ENCODE measurements at places on chromosomes 1 and 21. TPM values are rescaled to one million over a fixed set of nuclear protein-coding genes. Genes with fewer than 3 reads are reported as not detected.

The THEMIS2 gene
- total RNA-seq = 23.4 TPM

GRCh38 chr1:218397752-218398339, 52.7 kb downstream of the TGFB2 start:
- DNase-seq = no peak

GRCh38 chr1:164560121-164560541, 1.1 kb downstream of the PBX1 start:
- no peak for DNase-seq

GRCh38 chr1:23422241-23422877, 2.2 kb downstream of the TCEA3 start:
- peak; percentile 81 for DNase-seq

GRCh38 chr1:29581256-29581655, 344.9 kb downstream of the PTPRU start:
- no peak for DNase-seq

The OR2L3 gene
- total RNA-seq = not detected

DNA sequence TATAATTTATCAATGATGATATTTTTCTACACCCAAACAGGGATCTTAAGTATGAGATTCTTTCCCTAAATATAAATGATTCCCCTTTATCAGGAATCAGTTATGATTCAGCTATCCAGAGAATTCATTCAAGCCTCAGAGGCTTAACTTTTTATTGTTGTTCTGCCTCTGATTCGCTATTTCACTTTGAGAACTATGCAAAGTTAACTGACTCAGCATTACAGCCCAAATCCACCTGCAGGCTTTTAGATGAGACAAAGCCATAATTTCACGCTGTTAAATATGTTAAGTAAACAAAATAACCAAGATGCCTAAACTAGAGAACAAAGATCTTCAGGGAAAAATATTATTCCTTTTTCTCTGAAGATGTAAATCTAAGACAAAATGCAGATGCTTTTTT, 8.5 kb downstream of the SCYL3 start:
- DNase-seq = no peak

The ZFYVE9 gene
- 0.35 TPM for total RNA-seq

DNA sequence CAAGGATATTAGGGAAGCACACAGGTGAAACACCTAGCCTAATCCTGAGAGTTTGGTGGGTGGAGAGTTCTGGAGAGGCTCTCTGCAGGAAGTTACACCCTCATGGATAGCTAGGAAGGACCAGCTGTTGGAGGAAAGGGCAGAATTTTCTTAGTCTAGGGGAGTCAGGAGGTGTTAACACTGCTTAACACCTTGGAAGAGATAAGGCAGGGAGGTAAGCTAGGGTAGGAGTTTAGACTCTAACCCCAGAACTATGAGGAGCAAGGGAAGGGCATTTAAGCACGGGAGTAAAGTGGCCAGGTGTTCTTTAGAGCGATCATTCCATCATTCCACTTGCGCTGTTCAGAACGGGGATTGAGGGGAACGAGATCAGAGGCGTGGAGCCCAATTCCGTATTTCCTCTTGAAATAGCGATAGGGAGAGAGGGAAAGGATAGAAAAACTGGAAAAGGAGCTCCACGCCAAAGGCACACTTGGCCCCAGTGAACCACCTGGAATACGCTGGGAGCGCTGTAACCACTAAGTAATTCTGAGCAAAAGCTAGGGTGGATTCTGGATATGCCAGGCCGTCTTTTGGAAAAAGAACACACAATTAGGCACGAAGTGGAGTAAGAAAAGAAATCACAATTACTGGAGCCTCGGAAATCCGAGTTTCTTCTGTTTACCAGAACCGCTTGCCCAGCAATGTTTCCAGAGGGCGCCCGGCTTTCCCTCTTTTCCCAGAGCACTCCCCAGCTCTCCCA, 1.5 kb upstream of the GPR137B start:
- DNase-seq = no peak

The ADCY10 gene
- 0.32 TPM for total RNA-seq

DNA sequence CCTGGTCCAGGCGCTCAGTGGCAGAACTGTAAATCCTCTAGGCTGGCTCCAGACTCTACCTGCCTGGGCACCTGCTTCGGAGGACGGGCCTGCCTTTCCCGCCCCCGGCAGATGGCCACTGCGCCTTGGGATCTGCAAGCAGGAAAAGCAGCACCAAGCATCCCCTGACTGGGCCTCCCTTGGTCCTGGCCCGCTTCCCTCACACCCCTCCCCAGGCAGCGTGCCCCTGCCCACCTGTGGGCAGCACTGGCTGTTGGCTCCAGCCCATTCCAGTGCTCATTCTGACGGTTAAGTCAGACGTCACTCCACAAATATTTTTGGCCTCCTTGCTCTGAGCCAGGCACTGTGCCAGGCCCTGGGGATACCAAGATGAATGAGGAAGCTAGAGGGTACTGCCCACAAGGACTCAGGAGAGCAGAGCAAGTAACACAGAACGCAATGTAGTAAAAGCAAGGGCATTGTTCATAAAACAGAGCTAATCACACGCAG, 22.0 kb upstream of the BLACAT1 start:
- no peak for DNase-seq

GRCh38 chr1:23768733-23769132, 9.5 kb upstream of the PITHD1 start:
- DNase-seq = no peak

- DNase-seq = no peak
Measured at GRCh38 chr1:59967141-59967697, 40.6 kb upstream of the CYP2J2 start.

- no peak for DNase-seq
Measured at GRCh38 chr21:42542196-42542595, 28.5 kb downstream of the SLC37A1 start.

DNA sequence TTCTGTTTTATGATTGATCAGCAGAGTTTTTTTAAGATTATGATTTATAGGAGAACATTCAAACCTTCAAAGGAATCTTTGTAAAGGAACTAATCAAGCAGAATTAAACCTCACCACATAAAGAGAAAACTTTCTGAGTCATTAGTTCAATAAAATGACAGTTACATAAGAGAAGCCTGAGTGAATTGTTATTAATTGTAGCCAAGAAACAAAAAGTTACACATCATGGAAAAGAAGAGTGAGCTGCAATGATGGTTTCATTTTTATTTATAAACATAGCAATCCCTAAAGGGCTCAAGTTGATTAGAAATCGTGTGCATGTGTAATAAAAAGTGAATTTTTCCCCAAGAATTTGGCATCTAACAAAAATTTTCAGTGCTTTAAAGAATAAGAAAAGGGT, 731.4 kb downstream of the LTN1 start:
- DNase-seq = no peak

The CHD5 gene
- 0.47 TPM for total RNA-seq

The IBA57 gene
- total RNA-seq = 8.5 TPM

The FCRL2 gene
- total RNA-seq = not detected

The RRAGC gene
- 16.7 TPM for total RNA-seq

DNA sequence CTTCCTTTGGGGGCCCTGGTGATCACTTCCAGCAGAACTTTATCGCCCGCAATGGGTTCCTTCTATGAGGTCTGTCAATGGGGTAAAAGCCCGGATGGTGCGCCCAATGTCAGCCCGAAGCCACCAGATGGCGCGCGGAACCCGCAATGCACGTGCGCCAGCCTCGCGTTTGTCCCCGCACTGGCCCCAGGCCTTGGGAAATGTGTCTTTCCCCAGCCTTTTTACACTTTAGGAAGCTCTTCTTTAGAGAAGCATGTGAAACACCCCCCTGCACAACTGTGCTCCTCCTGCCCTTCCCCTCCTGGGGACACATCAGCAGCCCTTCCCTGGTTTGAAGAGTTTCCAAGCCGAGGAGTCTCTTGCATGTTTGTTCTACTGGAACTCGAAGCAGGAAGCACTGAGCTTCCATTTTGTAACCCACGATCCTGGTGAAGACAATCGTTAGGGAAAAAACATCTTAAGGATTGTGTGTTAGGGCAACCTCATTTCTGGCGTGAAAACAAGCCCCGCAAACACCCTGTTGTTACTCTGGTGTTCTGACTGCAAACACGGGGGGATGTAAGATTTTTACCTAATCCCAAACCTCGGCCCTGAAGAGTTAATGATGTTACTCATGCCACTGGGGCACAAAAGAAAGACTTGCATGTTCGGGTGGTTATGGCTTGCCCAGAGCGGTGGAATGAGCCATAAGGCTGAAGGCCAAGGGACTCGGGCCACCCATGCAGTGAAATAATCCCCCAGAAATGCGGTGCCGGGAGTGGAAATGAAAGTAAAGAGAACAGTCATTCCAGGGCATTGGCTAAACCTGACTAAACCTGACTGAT, 20.4 kb upstream of the TARBP1 start:
- peak; percentile 89 for DNase-seq

The HSPB7 gene
- not detected for total RNA-seq

GRCh38 chr1:119477710-119478109, 29.3 kb upstream of the HSD3B1 start:
- DNase-seq = no peak

DNA sequence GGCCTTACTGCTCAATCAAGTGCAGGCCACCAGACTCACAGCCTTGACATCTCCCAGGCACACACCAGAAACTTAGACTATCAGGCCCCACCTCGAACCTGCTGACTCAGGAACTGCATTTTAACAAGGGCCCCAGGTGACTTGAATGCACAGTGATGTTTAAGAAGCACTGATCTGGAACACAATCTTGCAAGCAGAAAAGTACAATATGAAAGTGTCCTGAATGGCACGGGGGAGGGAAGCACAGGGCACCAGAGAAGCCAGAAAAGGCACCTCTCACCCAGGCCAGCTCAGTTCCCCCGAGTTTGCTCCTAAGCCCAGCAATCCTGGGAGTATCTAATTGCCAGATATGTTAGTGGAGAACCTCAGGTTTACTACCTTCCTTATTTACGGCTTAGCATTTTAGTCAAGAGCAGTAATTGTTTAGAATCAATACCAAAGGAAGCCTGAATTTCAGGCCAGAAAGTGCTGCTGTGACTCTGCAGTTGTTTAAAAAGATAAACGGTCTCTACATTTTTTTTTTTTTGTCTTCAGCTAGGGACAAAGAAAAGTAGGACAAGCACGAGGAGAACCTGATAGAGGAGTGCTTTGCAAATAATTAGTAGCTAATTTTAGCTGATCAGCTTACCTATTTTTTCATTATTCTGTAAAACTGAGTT, 50.9 kb upstream of the CDC42BPA start:
- DNase-seq = no peak

DNA sequence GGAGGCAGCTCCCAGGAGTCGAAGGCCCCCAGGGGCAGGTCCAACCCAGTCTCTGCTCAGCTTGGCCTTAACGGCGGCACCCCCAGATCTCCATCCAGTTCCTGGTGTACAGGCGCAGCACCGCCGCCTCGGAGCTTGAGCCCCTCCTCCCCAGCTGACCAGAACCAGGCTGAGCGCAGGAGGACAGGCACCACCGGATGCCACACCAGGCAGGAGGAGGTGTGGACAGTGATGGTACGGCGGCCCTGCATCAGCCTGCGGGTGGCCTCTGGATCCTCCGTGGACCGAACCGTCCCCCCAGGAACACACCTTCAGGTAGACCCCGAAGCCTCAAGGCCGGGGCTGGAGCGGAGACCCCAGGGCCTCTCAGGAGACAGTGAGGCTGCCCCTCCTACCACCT, 16.4 kb downstream of the SLC66A1 start:
- DNase-seq = no peak

- DNase-seq = no peak
Measured at GRCh38 chr1:30242722-30243457, 480.5 kb downstream of the MATN1 start.

GRCh38 chr21:27070861-27071670, 104.2 kb upstream of the ADAMTS5 start:
- DNase-seq = no peak

GRCh38 chr1:43975249-43975961, 645 bp downstream of the ATP6V0B start:
- peak; percentile 51 for DNase-seq

GRCh38 chr21:15895142-15896106, 165.6 kb downstream of the USP25 start:
- no peak for DNase-seq

The CD160 gene
- 3.9 TPM for total RNA-seq

DNA sequence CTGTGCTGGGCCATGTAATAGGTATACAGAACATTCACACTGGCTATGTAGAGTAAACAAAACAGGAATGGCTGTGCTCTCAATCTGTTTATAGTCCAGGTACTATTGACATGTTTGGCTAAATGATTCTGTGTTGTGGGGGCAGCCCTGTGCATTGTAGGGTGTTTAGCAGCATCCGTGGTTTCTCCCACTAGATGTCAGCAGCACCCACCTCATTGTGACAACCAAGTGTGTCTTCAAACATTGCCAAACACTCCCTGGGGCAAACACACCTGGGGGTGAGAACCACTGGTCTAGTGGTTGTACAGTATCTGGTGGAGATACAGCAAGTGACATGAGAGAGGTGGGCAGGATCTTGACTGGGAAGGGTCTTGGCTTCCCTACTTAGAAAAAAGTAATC, 80.4 kb upstream of the SPATA6 start:
- no peak for DNase-seq

The TTLL7 gene
- total RNA-seq = 2.9 TPM

The CCDC181 gene
- not detected for total RNA-seq

The ZYG11A gene
- 0.23 TPM for total RNA-seq

- no peak for DNase-seq
Measured at GRCh38 chr1:62901650-62902049, 117.7 kb downstream of the ATG4C start.

GRCh38 chr1:101797722-101798121, 199.0 kb downstream of the OLFM3 start:
- no peak for DNase-seq

- no peak for DNase-seq
Measured at GRCh38 chr1:61570191-61570590, 154.8 kb downstream of the TM2D1 start.

The ACTRT2 gene
- total RNA-seq = not detected

DNA sequence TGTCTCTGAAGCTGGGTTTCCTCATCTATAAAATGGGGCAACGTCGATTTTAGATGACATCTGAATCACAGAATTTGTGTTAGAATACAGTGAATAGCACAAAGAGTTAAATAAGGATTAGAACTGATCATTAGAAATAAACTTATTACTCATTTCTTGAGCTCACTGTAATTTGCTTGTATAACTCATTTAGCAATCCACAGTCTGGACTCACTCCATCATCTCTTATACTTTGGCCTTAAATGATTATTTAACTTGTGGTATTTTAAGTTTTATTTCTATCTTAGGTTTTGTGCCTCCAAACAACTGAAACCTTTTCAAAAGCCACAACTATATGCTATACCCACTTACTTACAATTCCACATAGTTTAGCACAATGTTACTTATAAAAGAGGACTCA, 128.0 kb downstream of the CDC42BPA start:
- DNase-seq = no peak

All from activated CD8-positive, alpha-beta memory T cell treated with anti-CD3 and anti-CD28 coated beads, Interleukin-2, amount 10 ng/mL, durations not matched to agents 7 days and 5 days (primary cell).